ENCODE measurements at places on chromosomes 12 and 14.

DNA sequence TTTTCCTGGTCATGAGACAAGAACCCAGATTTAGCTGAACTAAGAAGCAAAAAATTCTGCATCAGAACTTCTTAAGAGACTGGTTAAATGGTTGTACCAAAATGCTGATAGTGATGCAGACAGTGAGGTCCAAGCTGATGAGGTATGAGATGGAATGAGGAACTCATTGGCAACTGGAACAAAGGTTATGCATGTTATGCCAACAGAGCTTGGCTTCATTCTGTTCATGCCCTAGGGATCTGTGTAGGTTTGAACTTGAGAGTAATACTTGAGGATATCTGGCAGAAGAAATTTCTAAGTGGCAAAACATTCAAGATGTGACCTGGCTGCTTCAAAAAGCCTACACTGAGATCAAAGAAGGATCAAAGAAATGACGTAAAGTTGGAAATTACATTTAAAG lies 398.0 kb downstream of the FSCB start:
- DNase-seq: no peak

DNA sequence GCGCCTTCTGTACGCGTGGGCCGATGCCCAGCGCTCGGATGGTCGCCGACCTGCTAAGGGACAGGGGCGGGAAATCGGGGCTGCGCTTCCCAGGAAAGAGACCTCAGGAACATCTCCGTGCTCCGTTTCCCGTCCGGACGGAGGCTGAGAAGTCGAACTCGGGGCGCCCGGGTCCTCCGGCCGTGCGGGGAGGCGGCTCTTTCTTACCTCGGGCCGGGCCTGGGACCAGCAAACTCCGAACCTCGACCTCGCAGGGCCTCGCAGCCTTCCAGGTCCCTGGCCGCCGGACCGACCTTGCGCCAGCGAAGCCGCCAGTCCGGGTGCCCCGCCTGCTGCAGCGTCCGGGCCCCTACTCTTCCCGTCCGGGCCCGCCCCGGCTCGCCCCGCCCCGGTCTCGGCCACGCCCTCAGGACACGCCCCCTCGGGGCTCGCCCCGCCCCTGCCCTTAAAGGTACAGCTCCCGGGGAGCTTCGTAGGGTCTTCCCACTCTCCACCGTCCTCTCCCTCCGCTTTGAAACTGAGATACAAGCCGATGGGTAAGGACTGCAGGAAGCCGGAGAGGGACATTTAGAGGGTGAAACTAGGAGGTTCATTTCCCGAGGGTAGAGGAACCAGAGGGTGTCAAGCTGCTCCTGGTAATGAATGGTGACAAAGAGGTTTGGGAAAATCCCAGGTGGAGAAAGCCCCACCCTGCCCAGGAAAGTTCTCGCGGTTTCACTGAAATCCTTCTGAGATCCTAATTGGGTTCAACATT lies at the start of gene SLC8B1:
SLC8B1 (minus strand) TSS at position 324 of the 754 bp plus-strand sequence. CDS start 2,231 bp downstream, outside the sequence.
- DNase-seq: peak; percentile 89

DNA sequence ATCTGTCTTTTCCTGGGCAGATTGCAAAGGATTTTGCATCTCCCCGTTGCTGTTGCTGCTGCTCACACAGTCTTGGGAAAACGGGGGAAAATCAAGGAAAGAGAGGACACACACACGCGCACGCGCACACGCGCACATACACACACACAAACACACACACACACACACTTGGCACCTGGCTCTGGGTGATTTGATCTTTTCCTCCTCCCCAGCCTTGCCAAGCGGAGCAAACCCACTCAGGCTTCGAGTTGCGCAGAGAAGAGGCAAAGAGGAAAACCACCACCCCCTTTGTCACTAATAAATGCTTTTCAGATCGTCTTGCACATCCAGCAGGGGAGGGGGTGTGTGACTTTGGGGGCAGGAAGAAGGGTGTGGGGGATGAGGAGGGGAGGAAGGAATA lies 965 bp upstream of the NOS1 start:
- DNase-seq: no peak

DNA sequence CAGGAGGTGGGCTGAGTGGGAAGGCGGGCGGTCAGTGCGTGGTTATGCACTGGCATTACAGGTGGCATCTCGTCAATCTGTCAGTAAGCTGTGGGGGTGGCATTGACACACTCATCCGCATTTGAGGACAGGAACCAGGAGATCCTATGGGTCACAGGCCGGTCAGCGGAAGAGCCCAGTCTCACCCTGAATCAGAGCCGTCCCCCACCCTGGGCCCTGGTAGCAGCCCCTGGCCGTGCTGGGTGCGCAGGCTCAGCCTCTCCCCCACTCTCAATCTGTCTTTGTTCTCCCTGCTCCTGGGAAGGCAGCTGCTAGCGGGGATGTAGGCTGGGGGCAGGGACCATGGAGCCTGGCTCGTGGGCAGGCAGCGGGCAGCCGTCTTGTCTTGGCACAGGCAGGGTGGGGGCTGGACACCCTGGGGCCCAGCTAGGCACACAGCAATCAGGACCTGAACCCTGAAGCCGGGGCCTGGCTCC lies 5.1 kb downstream of the INF2 start:
- no peak for DNase-seq

- no peak for DNase-seq
These were observed 9.7 kb downstream of the PDE6H start for GRCh38 chr12:14982562-14982961.

DNA sequence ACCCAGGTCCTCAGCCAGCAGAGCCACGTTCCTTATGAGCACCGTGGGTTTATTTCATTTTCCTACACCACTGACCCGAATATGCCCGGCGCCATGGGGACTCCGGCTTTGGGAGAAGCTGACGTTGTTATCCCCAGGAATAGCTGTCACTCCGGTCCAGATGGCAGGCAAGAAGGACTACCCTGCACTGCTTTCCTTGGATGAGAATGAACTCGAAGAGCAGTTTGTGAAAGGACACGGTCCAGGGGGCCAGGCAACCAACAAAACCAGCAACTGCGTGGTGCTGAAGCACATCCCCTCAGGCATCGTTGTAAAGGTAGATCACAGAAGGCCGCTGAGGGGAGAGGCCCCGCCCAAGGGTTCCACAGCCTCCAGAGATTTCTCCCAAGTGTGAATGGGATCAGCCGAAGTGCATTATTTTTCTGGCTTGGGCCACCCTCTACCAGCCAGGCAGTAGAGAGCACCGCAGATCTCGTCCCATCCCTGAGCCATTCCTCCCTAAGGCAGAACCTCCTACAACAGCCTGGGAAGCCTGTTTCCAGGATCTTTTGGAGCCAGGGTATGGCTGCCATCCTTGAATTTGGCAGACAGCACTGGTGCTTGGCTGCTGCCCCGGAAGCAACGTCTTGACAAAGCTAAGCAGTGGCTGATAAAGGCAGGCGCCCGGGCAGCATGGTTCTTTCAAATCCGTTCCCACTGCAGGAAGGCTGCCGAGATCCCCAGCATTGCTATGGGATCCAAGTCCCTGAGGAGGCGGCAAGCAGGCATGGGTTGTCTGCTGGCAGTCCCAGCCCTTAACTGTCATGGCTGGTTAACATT lies 17.8 kb downstream of the CDK2AP1 start:
- DNase-seq: no peak
